ENCODE measurements at places on chromosomes 5 and 9.

DNA sequence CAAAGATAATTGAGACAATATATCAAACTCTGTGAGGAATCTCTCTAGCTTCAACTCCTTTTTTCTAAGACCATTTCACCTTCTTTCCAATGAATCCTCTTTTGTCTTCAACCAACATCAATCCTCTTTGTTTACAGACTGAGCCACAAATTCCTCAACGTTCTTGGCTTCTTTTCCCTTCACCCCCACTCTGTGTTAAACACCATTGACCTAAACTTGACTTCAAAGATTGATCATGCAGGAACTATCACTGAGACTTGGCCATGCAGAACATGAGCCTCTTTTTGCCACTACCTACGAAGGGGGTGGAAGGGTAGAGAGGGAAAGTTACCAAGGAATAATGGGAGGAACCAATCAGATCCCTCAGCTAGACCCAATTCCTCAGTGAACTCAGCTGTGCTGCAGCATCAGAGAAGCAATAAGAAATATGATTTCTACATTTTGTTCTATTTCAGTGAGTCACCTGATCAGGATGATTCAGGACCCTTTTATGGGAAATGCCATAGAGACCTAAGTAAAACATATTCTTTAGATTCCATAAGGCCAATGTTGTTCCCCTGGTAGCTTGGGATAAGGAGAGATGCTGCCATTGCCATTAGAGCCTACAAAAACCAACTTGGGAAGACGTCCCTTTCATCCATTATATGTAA is 187.7 kb upstream of the RGMB start:
- DNase-seq, result no peak

DNA sequence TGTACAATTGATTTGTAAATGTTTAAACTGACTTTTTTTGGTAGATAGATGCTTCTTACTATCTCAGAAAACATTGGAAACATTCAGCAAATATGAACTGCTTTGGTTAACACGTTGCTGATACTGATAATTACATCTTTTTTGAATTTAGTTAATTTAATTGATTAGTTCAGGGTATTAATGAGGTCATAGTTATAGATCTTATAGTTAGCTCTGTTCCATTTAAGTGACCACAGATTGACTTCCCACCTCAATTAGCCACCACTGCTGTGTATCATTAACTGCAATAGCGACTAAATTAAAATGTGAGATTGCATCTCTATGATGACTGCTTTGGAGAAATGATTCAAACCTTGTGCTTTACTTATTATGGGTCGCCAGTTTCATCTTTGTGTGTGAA is 407.1 kb upstream of the EDIL3 start:
- no peak for DNase-seq

DNA sequence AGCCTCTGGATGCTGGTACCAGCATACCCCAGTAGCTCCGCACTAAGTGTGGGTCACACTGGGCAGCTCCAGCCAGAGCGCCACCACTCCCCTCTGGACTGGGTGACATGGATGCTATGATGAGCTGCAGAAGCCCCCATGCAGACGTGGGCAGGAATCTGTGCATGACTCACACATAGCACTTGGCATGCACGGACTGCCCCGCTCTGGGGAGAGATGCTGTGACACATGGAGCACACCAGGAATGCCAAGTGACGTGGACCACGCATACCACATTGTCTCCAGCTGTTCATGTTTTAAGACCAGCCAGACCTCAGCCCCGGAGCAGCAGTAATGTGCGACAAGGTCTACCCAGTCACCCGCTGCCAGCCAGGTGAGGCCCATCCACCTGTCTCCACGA is 64.1 kb downstream of the SEMA4D start:
- DNase-seq, result no peak

DNA sequence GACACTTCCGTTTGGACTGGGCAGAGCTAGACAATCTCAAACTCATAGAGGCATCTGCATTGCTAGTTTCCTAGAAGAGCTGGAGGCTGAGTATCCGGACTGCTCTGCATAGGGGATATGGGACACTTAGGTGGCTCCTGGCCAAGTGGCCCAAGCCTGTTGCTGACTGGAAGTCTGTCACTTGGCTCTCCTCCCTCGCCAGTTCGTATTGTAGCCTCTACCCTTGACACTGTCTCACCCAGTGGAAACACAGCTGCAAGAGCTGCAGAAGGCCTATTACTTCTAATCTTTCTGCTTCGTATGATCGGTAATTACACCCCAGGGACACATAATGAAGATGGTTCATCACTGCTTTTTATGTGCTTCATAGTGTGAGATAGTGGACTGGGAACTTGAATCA is 34.7 kb downstream of the ITGA1 start:
- no peak for DNase-seq

GRCh38 chr9:27430750-27431535 is 93.1 kb upstream of the IFNK start:
- no peak for DNase-seq

DNA sequence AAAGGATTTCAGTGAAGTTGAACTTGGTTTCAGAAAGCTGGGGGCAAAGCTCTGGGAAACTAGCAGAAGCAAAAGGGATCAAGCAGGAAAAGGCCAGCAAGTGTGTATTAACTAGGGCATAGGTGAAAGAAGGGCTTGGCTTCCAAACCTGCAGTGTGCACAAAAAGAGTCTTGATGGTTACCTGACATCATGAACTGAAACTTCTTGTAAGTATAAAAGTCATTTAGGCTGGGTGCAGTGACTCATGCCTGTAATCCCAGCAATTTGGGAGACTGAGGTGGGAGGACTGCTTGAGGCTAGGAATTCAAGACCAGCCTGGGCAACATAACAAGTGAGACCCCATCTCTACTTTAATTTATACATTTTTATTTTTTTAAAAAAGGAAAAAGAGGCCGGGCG is 216.4 kb downstream of the EPB41L4A start:
- DNase-seq, result no peak

DNA sequence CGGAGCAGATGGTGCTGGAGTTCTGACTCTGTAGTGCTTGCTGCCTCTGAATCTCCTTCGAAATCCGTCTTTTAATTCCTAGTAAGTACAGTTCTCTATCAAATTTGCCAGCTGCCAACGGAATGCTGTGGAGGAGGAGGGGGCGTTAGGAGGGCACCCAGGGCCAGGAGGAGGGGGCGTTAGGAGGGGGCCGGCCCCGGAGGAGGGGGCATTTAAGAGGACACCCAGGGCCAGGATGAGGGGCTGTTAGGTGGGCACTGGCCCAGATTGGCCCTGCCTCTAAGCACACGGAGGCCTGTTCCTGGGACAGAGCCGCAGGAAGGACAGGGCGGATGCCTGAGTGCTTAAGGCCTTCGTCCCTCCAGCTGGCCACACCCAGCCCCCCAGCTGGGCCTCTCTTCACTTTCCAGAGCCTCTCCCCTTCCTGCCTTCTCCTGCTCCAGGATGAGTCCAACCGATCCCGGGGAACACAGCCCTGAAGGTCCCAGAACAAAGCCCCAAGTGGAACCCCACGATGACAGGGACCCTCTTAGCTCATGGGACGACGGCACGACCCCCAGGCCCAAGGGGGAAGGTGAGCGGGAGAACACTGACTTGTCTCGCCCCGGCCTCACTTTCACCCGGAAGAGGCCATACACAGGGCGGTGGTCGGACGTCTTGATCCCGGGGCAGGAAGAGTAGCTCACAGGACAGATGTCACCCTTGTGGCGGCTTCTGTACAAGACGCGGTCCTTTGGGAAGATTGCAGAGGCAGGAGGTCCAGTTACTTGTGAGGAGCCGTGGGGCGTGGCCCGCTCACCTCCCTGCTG is 9.8 kb downstream of the INPP5E start:
- no peak for DNase-seq

GRCh38 chr5:34598177-34598794 is 57.8 kb upstream of the RAI14 start:
- DNase-seq, result peak; percentile 78

All from A549 (cell line).